ENCODE measurements at places on chromosomes 3 and 15.

- DNase-seq: no peak
Observed at GRCh38 chr3:139671863-139672646, 5.7 kb downstream of the NMNAT3 start.

- no peak for DNase-seq
Observed at GRCh38 chr3:138941259-138941885, 5.6 kb downstream of the FOXL2 start.

GRCh38 chr3:43426388-43426787 is 140.0 kb downstream of the SNRK start:
- DNase-seq: no peak

GRCh38 chr15:62147149-62147548 is 17.9 kb downstream of the C2CD4B start:
- no peak for DNase-seq

GRCh38 chr15:28896951-28897350 is 11.2 kb downstream of the APBA2 start:
- peak; percentile 87 for DNase-seq

DNA sequence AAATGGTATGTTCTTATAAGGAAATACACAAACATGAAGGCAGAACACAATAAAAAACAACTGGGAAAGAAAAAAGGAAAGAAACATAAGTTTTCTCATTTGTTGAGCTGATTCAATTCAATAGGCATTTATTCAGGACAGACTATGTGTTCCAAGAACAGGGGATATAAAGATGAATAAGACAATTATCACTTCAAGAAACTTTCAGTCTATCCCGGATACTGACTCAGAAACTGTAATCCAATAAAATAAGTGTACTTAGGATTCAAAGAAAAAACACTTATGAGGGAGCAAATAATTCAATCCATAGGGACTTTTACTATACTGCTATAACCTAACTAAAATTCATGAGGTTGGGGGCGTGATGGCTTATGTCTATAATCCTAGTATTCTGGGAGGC is 3.5 kb upstream of the POPDC2 start:
- DNase-seq: peak; percentile 68

- DNase-seq: no peak
Observed at GRCh38 chr3:23272820-23273219, 69.7 kb downstream of the UBE2E2 start.

GRCh38 chr15:37792351-37792750 is 142.1 kb upstream of the TMCO5A start:
- peak; percentile 25 for DNase-seq

DNA sequence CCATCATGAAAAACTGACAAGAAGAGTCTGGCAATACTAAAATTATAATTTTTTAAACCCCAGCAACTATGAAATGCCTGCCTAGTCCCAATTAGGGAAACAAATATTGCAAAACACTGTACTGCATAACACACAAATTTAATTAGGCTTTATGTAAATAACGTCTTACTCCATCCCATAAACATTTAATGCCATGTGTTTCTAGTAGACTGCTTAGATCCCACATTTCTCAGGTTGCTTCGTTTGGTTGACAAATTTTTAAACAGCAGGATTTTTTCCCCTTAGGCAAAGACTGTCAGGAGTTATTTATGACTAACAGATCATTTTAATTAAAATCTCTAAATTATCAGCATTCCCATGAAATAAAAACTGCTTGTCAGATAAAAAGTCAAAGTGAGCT is 29.9 kb downstream of the EIF2AK4 start:
- peak; percentile 20 for DNase-seq

DNA sequence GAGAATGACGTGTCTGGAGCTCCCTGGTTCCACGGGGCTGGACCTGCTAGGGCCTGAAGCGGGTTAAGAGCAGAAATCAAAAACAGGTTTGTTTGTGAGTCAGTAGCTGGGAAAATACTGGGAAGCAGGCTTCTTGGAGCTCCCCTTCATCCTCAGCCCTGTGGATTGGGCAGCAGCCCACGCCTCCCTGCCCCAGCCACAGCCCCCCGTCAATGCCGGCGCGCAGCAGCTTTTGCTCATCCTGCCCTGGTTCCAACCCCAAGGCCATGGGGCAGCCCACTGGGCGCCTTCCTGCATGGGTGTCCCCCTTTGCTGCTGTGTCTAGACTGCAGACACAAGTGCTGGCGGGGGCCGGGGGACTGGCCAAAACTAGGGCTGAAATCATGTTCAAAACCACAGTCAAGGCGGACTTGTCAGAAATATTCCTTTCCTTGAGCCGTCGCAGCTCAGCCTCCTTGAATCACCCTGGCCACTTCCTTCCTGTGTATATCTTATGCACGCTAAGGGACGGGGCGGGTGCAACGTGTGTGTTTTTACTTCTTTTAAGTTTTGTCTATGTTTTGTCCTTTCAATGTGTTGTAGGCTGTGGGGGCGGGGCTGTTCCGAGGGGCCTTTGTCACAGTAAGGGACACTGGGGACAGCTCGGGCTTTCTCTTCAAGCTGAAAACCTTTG is 108.1 kb downstream of the KLF13 start:
- peak; percentile 87 for DNase-seq

DNA sequence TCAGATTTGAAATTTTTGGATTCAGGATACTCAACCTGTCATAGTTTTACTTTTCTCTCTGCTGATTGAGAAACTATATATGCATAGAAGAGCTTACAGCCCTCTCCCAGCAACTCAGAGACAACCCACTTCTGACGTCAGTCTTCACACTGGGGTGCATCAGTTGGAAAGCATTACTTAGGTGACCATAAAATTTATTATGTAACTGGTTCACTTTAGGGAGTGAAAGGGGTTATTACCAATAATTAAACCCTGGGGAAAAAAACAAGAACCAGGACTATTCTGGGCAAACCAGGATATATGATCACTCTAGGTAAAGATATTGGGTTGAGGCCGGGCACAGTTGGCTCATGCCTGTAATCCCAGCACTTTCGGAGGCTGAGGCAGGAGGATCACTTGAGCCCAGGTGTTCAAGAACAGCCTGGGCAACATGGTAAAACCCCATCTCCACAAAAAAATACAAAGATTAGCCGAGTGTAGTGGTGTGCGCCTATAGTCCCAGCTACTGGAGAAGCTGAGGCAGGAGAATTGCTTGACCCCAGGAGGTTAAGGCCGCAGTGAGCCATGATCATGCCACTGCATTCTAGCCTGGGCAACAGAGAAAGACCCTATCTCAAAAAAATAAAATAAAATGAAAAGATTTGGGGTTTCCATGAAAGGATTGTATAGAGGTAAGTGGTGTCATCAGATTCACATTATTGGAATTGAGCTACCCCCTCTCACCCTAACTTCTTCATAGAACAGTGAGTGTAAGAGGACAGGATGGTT is 27.1 kb downstream of the HES1 start:
- no peak for DNase-seq

DNA sequence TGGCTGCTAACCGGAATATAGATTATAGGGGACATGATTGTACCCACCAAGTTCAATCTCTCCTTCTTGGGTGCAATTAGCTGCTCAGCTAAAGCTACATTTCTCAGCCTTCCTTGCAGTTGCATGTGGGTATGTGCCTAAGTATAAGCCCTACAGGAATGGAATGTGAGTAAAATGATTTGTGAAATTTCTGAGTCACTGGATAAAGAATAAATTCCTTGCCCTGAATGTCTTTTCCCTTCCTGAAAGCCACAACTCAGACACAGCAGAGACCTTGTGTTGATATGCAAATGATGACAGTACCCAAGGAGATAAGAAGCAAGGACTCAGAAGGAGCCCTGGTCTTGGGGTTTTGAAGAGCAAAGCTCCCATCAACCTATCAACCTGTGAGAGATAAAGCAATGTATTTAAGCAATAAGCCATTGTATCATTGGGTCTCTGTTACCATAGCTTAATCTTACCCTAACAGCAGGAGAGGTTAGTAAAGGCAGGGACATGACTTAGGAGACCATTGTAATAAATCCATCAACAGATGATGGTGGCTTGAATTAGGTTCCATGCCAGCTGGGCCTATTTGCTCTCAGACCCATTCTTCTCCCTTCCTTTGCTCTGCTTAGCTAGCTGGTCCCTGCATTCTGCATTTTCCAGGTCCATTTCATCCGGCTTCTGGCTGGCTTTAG is 25.6 kb upstream of the ZNF280D start:
- DNase-seq: peak; percentile 84

DNA sequence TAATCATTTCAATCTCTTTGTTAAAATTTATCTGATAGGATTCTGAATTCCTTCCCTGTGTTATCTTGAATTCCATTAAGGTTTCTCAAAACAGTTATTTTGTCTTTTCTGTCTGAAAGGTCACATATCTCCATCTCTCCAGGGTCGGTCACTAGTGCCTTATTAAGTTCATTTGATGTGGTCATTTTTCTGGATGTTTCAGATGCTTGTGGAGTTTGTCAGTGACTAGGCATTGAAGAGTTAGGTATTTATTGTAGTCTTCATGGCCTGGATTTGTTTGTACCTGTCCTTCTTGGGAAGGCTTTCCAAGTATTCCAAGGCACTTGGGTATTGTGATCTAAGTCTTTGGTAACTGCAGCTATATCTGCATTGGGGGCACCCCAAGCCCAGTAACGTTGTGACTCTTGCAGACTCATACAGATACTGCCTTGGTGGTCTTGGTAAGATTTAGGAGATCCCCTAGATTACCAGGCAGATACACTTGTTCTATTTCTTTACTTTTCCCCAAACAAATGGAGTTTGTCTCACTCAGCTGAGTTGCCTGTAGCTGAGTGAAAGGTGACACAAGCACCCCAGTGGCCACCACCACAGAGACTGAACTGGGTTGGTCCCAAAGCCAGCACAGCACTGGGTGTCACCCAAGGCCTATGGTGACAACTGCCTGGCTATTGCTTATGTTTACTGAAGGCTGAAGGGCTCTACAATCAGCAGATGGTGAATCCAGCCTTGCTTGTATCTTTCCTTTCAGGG is 18.9 kb upstream of the SLC27A2 start:
- peak; percentile 20 for DNase-seq

- DNase-seq: peak; percentile 44
Observed at GRCh38 chr3:42547401-42547945, 34.3 kb downstream of the SEC22C start.

DNA sequence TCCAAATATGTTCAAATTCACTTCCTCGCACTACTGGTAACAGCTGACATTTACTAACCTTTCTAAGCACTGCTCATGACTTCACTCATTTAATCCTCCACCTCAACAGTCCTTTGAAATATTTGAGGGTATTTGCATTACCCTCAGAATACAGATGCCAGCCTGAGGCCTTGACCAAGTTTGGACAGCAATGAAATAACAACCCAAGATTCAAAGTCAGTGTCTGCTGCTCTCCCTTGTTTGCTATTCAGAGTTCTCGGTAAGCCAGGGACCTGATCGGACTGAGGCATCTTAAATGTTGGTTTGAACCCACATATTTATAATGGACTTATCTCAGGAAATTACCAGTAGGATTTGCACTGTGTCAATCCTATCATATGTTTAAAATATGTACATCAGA is 19.9 kb upstream of the SNRK start:
- no peak for DNase-seq

DNA sequence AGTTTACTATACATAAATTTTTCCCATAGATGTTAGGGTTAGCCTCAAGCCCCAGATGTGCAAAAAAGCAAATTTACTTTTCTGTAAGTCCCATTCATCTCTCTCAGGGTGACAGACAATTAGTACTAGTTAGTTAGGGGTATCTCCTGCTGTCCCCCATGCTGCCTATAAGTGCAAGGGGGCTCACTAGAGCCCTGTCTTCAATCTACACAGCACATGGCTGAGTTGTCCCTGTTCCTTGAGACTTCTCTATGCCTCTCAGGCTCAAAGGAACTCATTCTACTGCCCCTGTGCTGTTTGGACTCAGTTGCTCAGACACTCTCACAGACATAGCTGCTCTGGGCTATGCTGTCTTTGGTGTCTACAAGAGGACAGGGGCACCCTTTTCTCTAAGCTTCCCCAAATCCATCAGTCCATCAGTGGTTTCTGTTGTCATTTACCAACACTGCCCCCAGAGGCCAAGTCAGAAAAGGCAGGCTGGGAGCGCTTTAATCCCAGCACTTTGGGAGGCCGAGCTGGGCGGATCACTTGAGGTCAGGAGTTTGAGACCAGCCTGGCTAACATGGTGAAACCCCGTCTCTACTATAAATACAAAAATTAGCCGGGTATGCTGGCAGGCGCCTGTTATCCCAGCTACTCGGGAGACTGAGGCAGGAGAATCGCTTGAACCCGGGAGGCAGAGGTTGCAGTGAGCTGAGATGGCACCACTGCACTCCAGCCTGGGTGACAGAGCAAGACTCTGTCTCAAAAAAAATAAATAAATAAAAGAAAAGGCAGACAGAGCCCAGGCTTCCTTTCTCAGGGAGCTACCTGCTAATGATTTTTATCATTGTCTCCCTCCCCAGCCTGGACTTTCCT is 31.4 kb upstream of the PRTG start:
- no peak for DNase-seq

DNA sequence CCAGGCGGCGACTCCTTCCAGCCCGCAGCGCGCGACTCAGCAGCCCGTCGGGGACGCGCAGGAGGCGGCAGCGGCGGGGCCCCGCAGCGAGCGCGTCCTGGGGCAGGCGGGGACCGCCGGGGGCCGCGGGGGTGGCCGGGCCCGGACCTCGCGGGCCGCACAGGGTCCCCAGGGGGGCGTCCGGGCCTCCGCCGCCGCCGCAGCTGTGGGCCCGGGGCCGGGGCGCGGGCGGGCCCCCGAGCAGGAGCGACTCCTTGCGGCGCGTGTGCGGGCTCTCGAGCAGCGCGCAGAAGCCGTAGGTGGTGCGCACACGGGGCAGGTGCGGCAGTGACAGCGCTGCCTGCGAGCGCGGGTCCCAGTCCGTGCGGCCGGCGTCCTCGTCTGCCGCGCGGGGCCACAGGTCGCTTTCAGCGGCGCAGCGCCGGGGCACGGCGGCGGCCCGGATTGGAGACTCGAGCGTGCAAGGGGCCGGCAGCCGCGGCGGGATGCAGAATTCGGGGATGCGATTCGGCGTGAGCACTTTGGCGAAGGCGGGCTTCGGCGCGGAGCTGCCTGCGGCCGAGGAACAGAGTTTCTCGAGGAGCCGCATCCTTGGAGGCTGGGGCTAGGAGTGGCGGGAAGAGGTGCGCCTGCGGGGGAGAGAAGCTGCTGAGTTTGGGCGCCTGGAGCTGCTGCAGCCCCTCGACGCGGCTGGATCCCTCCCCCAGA is 535 bp downstream of the C2CD4B start:
- no peak for DNase-seq

GRCh38 chr15:101047301-101047781 is 128.2 kb downstream of the LRRK1 start:
- DNase-seq: no peak

- DNase-seq: no peak
Observed at GRCh38 chr3:106212665-106213222, 343.9 kb upstream of the CBLB start.

DNA sequence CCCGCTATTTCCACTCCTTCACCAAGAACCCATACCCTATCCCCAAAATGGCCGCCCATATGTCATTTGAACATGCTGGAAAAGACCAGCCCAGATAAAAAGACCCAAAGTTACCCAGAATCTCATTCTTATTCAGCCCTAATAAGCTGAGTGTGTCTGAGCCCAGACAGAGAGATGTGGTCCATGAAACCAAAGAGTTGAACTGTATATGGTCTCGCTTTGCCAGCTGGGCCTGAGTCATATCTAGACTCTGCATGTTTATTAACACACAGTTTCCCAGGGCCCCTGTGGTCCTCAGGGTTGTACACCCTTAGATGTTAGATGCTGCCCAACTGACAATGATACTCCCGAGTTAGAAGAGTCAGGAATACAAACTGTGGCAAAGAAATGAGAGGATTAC is 201.9 kb upstream of the STRIT1 start:
- DNase-seq: peak; percentile 39

GRCh38 chr3:124057420-124057819 is 65.5 kb upstream of the ROPN1 start:
- no peak for DNase-seq
